A549 (cell line): ENCODE measurements at places on chromosomes 12 and 14. TPM values are rescaled to one million over a fixed set of nuclear protein-coding genes. Genes with fewer than 3 reads are reported as not detected.

GRIN2B gene
- 2.4 to 4.0 TPM (median 2.9 TPM) in 3 replicates for polyA plus RNA-seq

PLXNC1 gene
- polyA plus RNA-seq, result 0.12 to 0.18 TPM (median 0.13 TPM) in 3 replicates

NACA gene
- polyA plus RNA-seq, result 2,331 to 2,770 TPM (median 2,562 TPM) in 3 replicates

PRR13 gene
- 210 to 248 TPM (median 221 TPM) in 3 replicates for polyA plus RNA-seq

LAG3 gene
- polyA plus RNA-seq, result 1.6 to 2.3 TPM (median 1.7 TPM) in 3 replicates

TDRD9 gene
- not detected in 3 replicates for polyA plus RNA-seq

CARMIL3 gene
- 0.60 to 0.98 TPM (median 0.94 TPM) in 3 replicates for polyA plus RNA-seq

PRB2 gene
- not detected in 3 replicates for polyA plus RNA-seq

GRCh38 chr14:72500234-72500838 lies 393.6 kb downstream of the DPF3 start:
- no peak for DNase-seq

DNA sequence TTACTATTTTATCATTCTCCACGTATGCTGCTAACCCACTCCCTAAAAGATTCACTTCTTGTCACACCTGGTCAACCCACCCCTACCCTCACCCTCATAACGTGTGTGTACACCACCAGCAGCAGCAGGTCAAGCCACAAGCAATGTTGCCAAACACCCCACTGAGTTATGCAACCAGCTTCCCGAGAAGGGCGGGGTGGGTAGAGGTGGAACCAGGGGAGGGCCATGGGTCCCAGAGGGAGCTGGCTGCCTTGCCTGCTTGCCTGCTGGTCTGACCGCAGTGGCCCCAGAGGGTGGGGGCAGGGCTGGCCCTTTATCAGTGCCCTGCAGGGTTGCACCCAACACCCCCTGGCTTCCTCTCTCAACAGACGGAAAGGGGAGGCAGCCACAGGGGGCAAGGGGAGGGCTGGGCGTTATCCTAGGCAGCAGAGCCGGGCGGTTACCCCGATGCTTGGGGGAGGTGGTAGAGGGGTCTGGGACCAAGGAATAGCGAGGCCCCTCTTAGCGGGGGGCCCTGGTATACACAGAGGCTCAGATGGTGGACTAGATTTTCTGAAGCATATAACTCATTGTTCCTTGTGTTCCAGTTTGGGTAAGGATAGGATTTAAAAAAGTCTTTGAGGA lies 3.5 kb upstream of the NFE2 start:
- no peak for DNase-seq

DNA sequence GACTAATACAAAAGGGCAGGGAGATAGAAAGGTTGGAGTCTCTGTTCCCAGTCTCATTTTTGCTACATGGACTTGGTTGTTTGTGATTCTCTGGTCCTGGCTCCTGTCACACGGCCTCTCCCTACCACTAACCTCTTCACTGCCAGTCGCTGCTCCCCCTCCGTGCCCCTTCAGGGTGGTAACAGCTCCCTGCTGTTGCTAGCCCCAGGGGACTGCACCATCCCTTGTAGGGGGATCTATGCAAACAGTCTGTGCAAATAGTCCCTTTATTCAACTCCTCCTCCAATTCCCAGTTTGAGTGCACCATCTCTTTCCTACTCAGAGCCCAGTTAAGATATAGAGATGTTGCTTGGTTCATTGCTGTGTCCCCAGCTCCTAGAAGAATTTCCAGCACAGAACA lies 51.1 kb downstream of the CCDC60 start:
- no peak for DNase-seq

- no peak for DNase-seq
Observed at GRCh38 chr12:6822426-6823135, 960 bp downstream of the GPR162 start.

GRCh38 chr14:20559461-20559904 lies 1.4 kb downstream of the RNASE9 start:
- no peak for DNase-seq

DNA sequence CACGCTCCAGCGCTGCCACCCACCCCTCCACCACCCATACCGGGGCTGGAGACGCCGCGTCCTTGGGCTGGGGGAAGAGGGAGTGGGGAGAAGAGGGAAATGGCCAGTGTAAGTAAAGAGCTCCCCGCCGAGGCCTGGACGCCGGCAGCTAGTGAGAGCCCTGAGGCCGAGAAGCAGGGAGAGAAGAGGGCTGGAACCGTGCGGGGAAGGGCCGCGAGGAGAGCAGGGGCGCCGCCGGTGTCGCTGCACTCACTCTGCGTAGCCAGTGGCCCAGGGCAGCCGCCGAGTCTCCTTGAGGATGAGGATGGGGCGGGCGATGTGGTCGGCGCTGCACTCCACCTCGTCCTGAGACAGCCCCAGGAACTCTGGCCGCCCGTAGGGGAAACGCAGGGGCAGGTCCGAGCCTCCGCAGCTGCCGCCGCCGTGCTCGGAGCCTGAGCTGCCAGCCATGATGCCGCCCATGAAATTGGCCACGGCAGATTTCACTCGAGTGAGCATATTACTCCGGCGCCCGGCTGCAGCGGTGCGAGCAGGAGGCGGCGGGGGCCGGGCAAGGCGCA lies 631 bp downstream of the PPM1H start:
- DNase-seq, result peak; percentile 48

- no peak for DNase-seq
Observed at GRCh38 chr14:65035049-65035448, 48.4 kb downstream of the FNTB start.

DNA sequence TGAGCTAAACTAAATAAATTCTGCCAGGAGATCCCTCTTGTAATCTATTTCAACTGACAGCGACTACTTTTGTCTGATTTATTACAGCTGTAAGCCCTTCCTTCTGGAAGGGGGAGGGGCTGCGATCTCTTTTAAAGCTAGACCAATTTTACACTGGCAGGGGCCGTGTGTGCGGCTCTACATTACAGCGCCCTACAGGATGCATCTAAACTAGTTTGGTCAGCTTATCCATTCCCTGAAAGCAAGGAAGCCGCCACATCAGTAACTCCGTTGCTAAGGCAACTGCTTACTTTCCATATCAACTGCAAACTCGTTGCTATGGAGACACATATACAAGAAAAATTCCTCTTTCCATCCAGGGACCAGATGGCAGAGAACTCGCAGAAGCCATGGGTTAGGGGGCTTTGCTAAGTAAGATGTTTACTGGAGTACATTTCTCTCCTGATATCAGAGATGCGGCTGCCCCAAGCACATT lies 17.4 kb downstream of the FOXN3 start:
- DNase-seq, result no peak

DNA sequence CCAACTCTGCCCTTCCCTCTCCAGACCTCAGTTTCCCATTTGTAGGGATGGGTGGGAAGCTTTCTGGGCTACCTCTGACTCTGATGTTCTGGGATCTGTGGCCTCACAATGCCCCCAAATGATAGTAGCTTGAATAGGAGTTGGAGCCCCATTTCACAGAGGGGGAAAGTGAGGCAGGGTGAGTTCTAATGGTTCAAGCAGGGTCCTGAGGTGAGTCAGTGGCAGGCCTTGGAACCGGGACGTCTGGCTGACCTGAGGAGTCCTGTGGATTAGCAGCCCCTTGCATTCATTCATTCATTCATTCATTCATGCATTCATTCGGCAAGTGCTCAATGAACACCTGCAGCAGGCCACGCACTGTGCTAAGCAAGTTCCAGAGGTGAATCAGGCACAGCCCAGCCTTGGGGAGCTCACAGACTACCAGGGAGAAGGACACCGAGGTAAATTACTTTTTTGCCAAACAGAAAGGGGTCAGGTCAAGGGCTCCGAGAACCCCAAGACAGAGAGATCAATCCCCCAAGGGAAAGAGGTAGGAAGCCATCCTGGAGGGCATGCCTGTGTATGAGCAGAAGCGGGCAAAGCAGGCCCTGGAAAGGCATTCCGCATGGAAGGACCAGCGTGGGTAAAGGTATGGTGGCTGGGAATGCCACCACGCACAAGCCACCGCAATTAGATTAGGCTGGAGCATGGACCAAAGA lies 818 bp upstream of the TMEM119 start:
- DNase-seq, result no peak

DNA sequence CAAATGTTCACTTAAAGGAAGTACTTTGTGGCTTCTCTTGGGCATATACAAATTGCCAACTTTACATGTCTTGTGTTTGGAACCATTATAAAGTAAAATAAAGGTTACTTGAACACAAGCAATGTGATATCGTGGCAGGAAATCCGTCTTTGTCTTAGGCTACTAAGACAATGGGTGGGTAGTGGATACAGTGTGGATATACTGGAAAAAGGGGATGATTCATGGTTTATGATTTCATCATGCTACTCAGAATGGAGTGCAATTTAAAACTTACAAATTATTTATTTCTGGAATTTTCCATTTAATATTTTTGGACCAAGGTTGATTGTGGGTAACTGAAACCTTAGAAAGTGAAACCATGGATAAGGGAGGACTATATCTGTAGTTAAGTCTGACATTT lies 48.4 kb downstream of the MYRFL start:
- no peak for DNase-seq

DNA sequence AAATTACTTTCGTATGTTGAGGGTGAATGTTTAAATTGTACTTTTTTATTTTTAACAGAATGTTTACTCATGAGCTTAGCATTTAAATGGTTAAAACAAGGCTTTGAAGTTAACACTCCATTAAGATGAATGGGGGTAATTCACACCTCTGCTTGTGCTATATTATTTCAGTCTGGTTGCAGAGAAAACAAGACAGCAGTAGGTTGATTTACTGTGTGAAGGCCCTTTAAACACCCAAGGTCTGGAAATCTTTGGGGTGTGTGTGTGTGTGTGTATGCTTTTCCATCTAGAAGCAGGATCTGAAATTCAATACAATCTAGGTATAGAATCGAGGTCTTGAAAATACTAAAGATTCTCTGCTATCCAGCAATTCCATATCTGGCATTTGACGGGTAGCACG lies 83.8 kb downstream of the SLC38A6 start:
- no peak for DNase-seq

DNA sequence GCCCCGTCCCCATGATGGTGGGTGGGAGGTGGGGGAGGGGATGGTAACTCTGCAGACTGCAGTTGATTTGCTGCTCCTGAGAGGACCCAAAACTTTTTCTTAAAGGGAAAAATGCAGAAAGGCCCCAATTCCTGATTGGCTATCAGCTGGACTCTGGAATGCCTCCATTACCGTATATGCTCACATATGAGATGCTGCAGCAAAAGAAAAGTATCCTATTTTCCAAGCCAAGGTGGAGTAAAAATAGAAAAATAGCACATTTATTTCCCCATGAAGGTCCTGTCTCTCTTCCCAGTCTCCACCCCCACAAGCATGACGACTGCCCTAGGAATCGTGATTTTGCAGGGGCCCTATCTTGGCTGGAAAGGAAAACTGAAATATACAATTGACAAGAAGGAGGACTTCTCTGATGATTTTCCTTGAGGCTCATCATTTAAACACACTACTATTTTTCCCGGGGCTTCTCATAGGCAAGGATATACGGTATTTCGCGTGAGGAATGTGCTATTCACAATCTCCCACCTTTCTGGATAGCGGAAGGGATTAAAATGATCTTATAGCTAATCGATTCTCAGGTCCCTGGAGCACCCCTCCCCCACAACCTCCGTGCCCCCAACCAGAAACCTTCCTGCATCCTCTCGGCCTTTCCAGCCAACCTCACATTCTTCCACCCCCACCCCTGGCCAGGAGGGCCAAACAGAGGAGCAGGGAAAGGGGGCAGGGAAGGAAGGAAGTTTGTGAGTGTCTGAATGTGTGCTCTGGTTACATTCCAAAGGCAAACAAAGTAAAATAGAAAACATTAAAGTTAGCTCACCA lies 138.9 kb upstream of the CCND2 start:
- no peak for DNase-seq

DNA sequence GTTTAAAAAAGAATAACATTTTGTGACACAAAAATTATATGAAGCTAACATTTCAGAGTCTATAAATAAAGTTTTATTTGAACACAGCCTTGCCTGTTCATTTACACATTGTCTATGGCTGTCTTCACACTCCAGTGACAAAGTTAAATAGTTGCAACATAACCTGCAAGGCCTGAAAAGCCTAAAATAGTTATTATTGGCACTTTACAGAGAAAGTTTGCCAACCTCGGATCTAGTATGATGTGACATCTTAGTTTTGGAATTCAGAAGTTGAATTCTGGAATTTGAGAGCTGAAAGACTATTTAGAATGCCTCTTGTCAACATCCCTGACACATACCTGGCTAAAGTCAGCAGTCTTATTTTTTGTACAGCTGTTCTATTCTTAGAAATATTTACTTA lies 68.3 kb downstream of the DYRK2 start:
- no peak for DNase-seq

GRCh38 chr14:90442388-90442787 lies 45.6 kb downstream of the CALM1 start:
- DNase-seq, result no peak

DNA sequence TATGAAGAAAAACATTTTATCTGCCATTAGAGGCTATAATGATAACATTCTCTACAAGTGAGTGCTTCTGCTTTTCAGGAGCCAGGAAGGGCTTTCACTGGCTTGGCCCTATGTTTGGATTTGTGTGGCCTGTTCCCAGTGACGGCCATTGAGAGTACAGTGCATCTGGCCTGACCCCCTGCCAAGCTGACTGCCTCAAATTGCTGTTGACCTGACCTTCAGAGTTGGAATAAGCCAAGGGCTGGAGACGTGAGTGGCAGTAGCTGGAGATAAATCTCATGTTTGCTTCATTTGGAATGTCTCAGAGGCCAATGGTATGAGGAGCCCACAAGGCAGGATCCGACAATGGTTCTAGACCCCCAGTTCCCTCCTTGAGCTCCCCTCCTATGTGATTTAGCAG lies 28.3 kb upstream of the PLEKHG7 start:
- no peak for DNase-seq
